ENCODE measurements at places on chromosomes 1 and 21. TPM values are rescaled to one million over a fixed set of nuclear protein-coding genes. Genes with fewer than 3 reads are reported as not detected.

Gene CFHR4
- total RNA-seq: not detected

Gene SIKE1
- 26.0 TPM for total RNA-seq

Gene CRYBG2
- not detected for total RNA-seq

Gene AVPR1B
- not detected for total RNA-seq

Gene NT5C1A
- total RNA-seq: 2.8 TPM

Gene ERICH3
- total RNA-seq: not detected

Gene C1orf115
- total RNA-seq: 6.8 TPM

Gene CDK18
- total RNA-seq: 18.6 TPM

Gene AKR7A3
- total RNA-seq: 2.5 TPM

Gene CELA3B
- total RNA-seq: not detected

Gene HES3
- total RNA-seq: not detected

Gene GPN2
- total RNA-seq: 15.0 TPM

Gene MRPS15
- total RNA-seq: 42.9 TPM

Gene CLDN19
- 0.49 TPM for total RNA-seq

Gene GPR89A
- total RNA-seq: 59.2 TPM

Measured in thoracic aorta (tissue), 2 donors.